ENCODE measurements at places on chromosomes 6 and 20. TPM values are rescaled to one million over a fixed set of nuclear protein-coding genes. Genes with fewer than 3 reads are reported as not detected.

The PHACTR1 gene
- total RNA-seq, result 8.6 TPM

The GFOD1 gene
- total RNA-seq, result 0.98 TPM

- no peak for DNase-seq
Measured at GRCh38 chr20:17504898-17505635, 26.1 kb downstream of the BFSP1 start.

DNA sequence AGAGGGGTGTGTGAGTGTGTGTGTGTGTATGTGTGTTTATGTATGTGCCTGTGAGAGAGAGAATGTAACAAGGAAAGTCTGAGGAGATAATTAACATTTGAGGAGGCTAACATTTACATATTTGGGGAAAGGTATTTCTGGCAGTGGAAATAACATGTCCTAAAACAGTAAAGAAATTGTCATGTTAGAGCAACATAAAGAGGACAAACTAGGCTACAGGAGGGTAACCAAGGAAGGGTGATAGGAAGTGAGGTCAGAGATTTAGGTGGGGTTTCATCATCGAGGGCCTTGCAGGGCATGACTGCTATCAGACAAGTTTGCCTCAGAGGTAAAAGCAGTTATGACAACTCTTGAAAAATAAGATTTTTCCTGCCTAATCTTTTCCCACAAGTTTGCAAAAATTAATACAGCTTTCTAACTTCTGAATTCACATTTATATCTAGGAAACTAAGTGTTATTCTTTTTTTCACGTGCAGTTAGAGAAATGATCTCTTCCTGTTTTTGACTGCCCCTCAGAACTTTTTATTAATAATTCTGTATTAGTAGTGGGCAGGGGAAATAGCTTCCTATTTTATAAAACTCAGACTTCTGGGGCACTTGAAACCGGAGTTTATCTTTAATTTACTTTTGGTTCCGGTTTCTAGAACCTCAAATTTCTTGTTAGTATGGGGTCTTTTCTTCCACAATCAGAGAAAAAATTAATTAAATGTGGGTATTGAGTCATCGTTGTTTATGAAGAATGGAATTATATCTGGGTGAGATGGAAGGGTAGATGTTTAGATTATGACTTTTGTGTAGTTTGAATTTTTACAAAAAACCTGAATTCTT lies 30.5 kb upstream of the RHAG start:
- DNase-seq, result no peak

GRCh38 chr6:43899830-43900229 lies 129.8 kb downstream of the VEGFA start:
- no peak for DNase-seq

- no peak for DNase-seq
Measured at GRCh38 chr20:24802286-24802820, 146.7 kb upstream of the CST7 start.

DNA sequence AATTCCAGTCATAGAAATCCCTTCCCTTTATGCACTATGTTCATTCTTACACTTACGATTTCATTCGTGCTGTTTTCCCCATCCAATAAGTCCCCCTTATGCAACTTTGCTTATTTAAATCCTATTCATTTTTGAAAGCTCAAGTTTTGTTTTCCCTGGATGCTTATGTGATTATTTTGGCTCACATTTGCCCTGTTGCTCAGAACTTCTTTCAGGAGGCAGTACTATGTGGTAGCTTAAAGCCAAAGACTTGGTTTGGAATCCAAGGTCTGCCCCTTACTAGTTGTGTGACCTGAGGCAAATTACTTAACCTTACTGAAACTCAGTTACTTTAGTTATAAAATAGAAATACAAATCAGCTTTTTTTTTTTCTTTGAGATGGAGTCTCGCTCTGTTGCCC lies 59.6 kb downstream of the MOXD1 start:
- DNase-seq, result no peak

GRCh38 chr6:42453654-42454427 lies 2.1 kb upstream of the TRERF1 start:
- peak; percentile 15 for DNase-seq

Measured in progenitor cell of endocrine pancreas (in vitro differentiated cells).